GM23338 (cell line): ENCODE measurements at places on chromosomes 6 and 20. TPM values are rescaled to one million over a fixed set of nuclear protein-coding genes. Genes with fewer than 3 reads are reported as not detected.

SCRT2 gene
- 0.31 and 0.35 TPM in 2 replicates for total RNA-seq

MDFI gene
- 41.5 and 51.4 TPM in 2 replicates for total RNA-seq

MYCT1 gene
- total RNA-seq: 1.6 and 2.5 TPM in 2 replicates

UBD gene
- not detected in 2 replicates for total RNA-seq

SSTR4 gene
- not detected in 2 replicates for total RNA-seq

KHDRBS2 gene
- 6.8 and 11.7 TPM in 2 replicates for total RNA-seq

CNBD2 gene
- total RNA-seq: 2.7 TPM in 1 of 2 replicates, not detected in the other

LTB gene
- total RNA-seq: not detected in 2 replicates

ZBTB12 gene
- 14.4 and 14.9 TPM in 2 replicates for total RNA-seq
